Fibroblast of gingiva (primary cell): ENCODE measurements at places on chromosomes 7 and 10.

GRCh38 chr7:115924411-115924810, 106.2 kb downstream of the TFEC start:
- DNase-seq: peak; percentile 42

GRCh38 chr7:159075563-159076238, 69.0 kb downstream of the VIPR2 start:
- no peak for DNase-seq

GRCh38 chr7:2321020-2321419, 6.8 kb upstream of the SNX8 start:
- no peak for DNase-seq

DNA sequence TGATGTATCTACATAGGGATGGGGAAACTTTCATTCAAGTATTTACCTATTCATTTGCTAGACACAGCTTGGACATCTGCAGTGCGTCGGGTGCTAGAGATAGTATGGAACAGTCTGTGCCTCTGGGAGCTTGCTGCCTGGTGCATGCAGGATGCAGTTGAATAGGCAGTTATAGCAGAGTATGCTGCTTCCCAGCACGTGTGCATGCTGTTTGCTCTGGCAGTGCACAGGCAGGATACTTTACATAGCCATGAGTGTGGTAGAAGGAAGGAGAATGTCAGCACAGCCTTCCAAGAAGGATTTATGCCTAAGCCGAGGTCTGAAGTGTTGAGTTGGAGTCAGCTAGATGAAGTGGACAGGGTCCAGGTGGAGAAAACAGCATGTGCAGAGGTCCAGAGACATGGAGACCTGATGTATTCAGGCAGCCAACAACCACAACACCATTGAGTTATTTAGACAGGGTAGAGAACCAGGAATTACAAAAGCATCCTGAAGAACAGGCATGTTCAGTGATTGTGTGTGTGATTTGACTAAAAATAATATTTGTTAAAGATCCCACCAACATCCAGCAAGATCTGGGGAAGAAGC, 8.1 kb downstream of the MAP3K8 start:
- no peak for DNase-seq
